ENCODE measurements at places on chromosomes 2 and 18.
A peak's percentile ranks its signal among the peaks of the same experiment; 100 is the strongest.

GRCh38 chr2:241109210-241110088, 7.4 kb upstream of the MTERF4 start:
- DNase-seq = peak; percentile 62

- DNase-seq = peak; percentile 67
Measured at GRCh38 chr2:46187112-46187618, 110.0 kb upstream of the EPAS1 start.

DNA sequence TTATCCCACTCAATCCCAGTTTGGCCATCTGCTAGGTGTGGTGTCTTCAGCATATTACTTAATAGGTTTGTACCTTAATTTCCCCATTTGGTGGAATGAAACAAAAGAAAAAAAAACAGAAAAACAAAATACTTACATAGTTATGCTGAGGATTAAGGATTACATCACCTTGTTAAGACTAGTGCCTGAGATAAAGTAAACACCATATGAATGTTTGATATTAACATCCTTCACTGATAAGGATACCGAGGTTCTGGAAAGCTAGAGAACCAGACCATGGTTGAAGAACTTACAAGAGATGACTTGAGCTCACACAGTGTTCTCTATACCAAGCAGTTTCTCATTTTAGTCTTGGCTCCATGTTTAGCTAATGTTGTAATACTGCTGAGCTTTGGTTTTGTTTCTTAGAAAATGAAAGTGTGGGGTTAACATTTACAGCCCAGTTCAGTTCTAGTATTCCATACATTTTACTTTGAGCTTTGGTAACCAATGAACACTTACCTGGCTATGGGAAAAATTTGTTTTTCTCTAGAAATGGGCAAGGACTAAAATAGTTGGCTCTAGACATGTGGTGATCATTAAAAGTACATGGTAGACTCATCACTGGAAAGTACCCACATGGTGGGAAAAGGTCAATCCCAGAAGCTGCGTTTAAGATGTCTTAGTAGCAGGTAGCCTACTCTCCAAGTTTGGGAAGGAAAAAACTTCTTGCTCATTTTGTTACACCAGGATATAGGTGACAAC, 5.8 kb upstream of the GPD2 start:
- no peak for DNase-seq

GRCh38 chr18:23170137-23170536, 34.9 kb downstream of the CABLES1 start:
- no peak for DNase-seq

DNA sequence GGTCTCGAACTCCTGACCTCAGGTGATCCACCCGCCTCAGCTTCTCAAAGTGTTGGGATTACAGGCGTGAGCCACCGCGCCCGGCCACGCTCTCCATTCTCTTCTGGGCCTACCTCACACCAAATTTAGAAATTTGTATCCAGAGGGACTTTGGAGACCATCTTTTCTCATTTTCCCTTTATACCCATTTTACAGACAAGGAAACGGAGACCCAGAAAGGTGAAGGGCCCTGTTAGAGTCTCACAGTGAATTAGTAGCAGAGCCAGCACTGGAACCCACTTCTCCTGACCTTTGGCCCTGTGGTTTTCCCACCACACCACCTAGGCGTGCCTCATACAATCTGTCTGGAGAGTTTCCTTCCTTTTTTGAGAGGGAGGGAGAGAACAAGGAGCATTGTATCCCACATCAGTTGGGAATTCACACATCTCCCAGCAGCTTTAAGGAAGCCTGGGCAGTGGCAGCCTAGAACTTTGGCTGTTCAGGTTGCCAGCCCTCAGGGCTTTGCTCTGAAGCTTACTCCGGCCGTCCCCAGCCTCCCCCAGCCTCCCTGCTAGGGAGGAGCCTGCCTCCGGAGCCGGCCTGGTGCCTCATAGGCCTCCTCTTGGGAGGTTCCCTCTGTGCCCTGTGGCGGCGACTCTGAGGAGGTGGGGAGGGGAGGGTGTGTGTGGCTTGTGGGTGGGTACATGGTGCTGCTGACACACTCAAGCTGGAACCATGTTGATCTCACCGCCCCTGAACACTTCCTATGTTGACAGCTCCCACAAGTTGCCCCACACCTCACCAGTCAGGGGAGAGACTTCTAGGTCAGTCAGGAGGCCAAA, 13.8 kb downstream of the FOSL2 start:
- DNase-seq = peak; percentile 82

DNA sequence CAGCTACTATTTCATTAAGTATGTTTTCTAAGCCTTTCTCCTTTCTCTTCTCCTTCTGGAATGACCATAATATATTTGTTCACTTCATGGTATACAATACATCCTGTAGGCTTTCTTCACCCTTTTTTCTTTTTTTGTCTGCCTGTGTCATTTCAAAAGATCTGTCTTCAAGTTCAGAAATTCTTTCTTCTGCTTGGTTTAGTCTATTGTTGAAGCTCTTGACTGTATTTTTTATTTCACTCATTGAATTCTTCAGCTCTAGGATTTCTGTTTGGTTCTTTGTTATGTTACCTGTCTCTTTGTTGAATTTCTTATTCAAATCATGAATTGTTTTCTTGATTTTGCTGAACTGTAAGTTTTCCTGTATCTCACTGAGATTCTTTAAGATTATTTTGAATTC, 109.9 kb downstream of the TMEM131 start:
- no peak for DNase-seq

GRCh38 chr18:55310863-55311262, 277.1 kb downstream of the TCF4 start:
- DNase-seq = no peak

DNA sequence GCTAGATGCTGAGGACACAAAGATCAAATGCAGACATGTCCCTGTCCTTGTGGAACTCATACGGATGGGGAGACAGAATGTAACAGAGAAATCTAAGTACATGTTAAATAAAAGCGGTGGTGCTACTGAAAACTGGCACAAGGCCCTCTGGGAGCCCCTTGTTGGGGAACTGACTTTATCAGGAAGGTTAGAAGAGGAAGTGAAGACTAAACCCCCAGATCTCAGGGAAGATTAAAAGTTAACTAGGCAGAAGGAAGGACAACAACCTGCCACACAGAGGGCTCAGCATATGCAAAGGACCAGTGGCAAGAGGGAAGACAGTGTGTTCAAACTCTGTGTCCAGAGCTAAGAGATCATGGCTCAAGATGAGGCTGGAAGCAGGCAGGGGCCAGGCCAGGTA, 4.8 kb downstream of the CACNB4 start:
- DNase-seq = no peak

GRCh38 chr2:169823996-169824372, 721 bp downstream of the METTL5 start:
- DNase-seq = no peak

GRCh38 chr2:18441583-18441982, 118.9 kb downstream of the RDH14 start:
- DNase-seq = no peak

DNA sequence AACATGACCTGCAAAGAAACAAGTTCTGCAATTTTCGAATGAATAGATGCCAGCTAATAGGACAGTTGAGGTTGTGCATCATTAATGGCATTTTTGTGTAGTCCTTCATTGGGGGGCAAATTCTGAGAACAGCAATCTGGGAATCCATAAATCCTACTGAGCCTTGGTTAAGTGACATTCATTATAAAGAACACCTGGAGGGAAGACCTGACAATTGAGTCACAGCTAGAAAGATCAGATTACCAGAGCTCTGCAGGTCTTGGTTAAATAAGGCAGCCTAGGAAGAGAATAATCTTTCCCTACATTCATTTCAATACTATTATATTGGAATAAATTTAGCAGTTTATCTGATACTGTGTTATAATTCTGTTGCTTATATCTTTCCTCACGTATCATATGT, 14.3 kb downstream of the KCNH7 start:
- DNase-seq = no peak

DNA sequence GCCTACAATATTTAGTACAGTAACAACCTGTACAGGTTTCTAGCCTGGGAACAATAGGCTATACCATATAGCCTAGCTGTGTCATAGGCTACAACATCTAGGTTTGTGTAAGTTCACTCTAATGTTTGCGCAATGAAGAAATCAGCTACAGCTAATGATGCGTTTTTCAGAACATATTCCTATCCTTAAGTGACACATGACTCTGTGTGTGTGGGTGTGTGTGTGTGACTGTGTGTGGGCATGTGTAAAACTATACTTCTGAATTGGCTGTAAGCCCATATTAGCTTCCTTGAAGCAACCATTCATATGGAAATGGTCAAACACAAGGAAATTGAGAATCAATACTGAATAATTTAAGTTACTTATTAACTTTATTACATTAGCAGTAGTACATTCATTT, 120.8 kb upstream of the SULT1C3 start:
- DNase-seq = no peak

GRCh38 chr2:238225911-238226697, 13.7 kb downstream of the HES6 start:
- DNase-seq = no peak

GRCh38 chr2:240302933-240303595, 132.4 kb upstream of the GPC1 start:
- no peak for DNase-seq

- no peak for DNase-seq
Measured at GRCh38 chr2:164816046-164816445, 25.6 kb downstream of the COBLL1 start.

- DNase-seq = no peak
Measured at GRCh38 chr18:2223849-2224248, 347.5 kb downstream of the METTL4 start.

DNA sequence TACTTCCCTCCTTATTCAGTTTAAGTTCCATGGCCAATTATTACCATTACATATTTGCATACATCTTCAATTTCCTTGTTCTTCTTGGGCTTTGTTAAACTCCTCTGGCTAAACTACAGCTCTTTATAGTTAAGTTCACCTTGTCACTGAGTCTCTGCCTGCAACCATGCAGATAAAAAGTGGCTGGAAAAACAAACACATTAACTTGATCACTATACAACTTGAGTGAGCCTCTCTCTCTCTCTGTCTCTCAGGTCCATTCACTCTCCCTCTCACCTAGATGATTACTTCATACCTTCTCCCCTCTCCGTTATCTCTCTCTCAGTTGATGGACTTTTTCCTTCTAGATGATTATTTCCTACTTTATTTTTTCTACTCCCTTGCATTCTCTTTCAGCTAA, 30.3 kb downstream of the GCFC2 start:
- no peak for DNase-seq

- DNase-seq = peak; percentile 27
Measured at GRCh38 chr18:10499230-10499629, 26.6 kb upstream of the NAPG start.

DNA sequence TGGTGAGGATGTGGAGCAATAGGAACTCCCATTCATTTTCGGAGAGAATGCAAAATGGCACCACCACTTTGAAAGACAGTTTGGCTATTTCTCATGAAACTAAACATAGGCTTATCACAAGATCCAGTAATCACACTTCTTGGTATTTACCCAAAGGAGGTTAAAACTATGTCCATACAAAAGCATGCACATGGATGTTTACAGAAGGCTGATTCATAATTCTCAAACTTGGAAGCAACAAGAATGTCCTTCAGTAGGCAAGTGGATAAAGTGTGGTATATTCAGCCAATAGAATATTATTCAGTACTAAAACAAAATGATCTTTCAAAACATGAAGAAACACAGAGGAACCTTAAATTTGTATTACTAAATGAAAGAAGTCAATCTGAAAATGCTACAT, 440.6 kb downstream of the FBXO15 start:
- no peak for DNase-seq

GRCh38 chr2:189951791-189952535, 110.6 kb downstream of the MSTN start:
- no peak for DNase-seq

DNA sequence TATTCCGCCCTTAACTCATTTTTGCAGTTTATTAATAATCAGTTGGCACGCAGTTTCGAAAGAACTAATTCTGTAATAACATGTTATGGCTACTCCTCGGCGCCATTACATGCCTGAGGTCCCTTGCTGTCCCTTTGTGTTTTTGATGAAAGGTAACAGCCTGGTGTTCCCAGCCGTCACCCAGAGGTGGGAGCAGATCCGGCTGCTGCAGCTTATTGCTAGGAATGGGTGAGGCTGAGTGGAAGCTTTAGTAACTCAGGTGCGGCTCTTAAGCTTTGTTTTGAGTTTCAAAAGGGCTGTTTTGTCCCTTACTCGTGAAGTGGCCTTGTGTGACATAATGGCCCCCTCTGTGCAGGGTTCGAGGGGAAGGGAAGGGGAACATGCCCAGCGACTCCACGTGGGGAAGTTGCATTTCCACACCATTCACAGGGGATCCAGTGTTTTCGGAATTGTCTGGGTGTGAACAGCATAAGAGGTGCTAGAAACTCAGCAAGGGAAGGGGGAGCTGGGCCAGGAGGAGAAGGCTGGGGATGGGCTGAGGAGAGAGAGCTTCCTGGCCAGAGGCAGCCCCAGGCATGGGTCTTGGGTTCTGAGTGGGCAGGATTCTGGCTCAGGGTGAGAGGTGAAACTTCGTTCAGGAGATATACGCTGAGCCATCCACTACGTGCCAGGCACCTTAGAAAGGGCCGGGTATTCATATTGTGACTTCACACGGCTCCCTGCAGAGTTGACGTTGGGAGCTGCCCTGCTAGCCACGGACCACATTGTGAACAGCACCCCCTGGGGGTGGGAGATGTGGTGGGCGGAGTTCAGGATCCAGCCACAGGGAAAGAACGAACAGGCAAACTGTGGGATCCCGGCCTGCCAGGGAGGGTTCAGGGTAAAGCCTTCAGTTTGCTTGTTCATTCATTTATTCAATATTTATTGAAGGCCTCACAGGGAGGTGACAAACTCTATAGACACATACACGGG, 84.4 kb downstream of the TGOLN2 start:
- DNase-seq = peak; percentile 38

DNA sequence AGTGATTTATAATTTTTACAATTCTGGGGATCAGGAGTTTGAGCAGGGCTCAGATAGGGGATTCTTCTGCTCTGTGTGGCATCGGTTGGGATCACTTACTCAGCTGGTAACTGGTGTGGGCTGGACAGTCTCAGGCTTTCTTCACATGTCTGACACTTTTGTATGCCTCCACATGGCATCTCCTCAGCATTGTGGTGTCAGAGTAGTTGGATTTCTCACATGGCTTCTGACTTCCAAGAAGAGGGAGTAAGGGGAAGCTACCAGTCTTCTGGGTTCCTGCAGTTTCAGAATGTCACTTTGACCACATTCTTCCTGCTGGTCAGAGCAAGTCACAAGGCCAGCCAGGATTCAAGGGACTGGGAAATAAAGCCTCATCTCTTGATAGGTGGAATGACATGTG, 55.6 kb downstream of the NCOA1 start:
- DNase-seq = no peak
